Activated CD8-positive, alpha-beta memory T cell treated with anti-CD3 and anti-CD28 coated beads, Interleukin-2, amount 50 U/mL, for 4 hours (primary cell): ENCODE measurements at places on chromosomes 2 and 18.

GRCh38 chr2:38467768-38468455, 90.8 kb upstream of the ATL2 start:
- no peak for DNase-seq

GRCh38 chr2:215332872-215333595, 21.2 kb downstream of the ATIC start:
- DNase-seq = no peak

DNA sequence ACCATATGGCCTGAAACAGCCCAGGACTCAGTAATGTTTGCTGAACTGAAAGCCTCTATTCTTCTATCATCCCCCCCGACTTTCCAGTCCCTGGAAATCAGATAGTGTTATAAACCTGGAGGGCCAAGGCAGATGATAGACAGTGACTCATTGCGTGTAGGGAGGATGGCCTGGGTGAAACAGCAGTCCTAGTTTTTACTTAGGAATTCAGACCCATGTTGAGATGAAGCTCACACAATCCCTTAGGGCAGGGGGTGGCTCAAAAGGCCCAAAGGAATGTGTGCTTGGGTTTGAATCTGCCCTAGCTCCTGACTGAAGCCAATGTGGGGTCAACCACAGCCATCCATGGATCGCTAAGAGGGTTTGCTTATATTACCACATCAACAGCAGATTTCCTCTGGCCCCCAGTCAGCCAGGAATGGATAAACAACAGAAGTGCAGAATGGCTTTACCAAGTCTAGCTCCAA, 43.9 kb upstream of the STPG4 start:
- no peak for DNase-seq

DNA sequence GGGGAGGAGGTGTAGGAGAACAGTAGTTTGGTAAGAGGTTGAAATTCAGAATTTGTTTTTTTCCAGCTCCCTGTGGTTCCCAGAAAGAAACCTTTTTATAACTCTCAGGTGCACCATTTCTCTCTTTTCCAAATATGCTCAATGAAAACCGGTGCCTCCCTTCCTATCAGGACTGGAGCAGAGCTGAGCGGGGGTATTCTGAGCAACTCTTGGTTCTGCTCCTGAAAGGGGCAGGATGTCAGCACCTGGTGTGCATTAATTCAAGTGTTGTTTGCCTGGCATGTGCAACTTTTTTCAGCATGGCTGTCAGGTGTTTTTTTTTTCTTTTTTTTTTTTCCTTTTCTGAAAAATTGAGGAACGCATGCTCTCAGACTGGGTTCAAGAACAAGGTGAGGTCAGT, 74.1 kb downstream of the MAPK4 start:
- DNase-seq = no peak

- no peak for DNase-seq
Measured at GRCh38 chr2:199458806-199459285, 1.1 kb upstream of the SATB2 start.

- DNase-seq = no peak
Measured at GRCh38 chr2:128601298-128602037, 282.8 kb upstream of the HS6ST1 start.

GRCh38 chr18:79949697-79950487, 1.6 kb downstream of the SLC66A2 start:
- DNase-seq = no peak

- DNase-seq = no peak
Measured at GRCh38 chr2:239113615-239114014, 265.7 kb downstream of the TWIST2 start.

DNA sequence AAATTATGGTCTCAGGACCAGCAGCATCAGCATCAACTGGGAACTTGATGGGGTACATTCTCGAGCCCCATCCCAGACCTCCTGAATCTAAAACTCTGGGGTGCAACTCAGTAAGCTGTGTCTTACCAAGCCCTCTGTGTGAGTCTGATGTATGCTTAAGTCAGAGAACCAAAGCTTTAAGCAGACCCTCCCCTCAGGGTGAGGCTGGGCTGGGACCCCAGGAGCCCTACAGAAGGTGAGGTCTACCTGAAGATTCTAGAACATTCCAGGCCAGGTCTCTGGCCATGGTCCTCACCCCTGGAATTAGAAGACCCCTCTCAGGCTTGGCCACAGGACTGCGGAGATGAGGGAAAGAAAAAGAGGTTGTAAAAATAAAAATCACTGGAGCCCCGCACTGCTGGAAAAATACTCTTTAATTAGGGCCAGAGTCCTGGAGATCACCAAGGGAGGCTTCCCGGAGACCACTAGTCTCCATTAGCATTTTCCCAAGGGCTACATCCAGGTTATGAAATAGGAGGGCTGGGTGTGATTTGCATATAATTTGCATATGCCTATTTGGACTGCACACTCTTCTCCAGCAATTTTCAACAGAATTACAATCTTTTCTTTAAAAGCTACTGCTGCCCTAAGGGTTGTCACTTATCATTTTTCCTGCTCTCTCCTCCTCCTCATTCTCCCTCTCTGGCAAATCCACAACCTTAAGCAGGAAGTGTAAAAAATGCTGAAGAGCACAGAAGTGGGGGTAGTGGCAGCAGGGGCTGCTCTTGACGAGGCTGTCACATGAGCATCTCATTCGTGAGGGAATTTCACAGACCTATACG, 100.2 kb downstream of the ZBTB7C start:
- DNase-seq = no peak

DNA sequence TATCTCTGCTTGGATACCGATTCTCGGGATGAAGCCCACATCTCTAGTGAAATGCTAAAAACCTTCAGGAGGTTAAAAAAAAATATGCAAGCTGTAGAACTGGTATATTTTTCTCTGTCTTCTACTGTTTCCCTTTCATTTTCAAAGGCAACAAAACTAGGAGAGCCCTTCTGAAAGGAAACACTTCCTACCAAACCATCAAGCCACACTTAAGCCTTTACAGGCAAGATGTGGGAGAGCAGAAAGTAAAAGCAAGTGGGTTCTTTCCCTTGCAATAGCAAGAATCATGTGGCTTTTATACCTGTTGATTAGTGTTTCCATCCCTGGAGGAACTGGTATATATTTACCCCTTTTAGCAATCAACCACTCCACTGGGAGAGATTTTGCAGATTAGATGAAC, 147.9 kb upstream of the ACAA2 start:
- DNase-seq = no peak

GRCh38 chr18:6579486-6579885, 150.0 kb upstream of the ARHGAP28 start:
- DNase-seq = no peak

DNA sequence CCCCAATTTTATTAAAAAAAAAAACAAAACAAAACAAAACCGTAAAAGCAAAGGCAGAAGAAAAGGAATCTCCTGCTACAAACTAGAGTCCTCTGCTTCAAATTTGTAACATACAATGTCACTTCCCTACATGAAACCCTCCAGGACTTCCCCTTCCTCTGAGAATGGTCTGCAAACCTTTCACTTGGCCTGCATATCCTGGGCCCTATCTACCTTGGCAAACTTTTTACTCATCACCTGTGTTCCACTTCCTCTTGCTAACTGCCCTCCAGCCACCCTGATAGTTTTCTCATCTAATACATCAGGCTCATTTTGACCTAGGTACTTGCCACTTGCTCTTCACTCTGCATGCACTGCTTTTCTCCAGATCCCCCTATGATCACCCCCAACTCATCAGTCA, 255.5 kb downstream of the ETAA1 start:
- DNase-seq = no peak

GRCh38 chr2:220078439-220078838, 451.0 kb downstream of the SLC4A3 start:
- no peak for DNase-seq

GRCh38 chr18:53534203-53534602, 690.3 kb downstream of the MBD2 start:
- DNase-seq = no peak

GRCh38 chr18:8794934-8795280, 89.6 kb downstream of the MTCL1 start:
- no peak for DNase-seq

- DNase-seq = no peak
Measured at GRCh38 chr2:54758951-54759350, 35.5 kb downstream of the EML6 start.

GRCh38 chr2:18900691-18901141, 311.3 kb upstream of the NT5C1B start:
- DNase-seq = no peak

DNA sequence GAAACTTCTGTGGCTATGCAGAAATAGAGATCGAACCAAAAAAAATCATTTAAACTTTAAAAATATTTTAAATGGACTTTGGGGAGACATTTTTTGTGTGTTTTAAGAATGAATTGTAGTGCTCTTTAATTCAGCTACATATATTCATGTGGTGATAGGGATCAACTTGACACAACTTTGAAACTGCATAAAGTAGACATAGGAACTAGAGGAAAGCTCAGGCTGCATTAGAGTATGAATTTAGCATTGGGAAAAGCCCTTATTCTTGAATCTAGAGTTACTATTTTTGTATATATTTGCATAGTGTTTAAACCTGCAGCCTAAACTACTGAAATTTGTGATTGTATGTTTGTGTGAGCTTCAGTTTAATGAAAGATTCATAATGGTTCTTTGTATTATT, 78.3 kb downstream of the SLC39A10 start:
- no peak for DNase-seq

- DNase-seq = no peak
Measured at GRCh38 chr18:9055185-9055584, 47.3 kb upstream of the NDUFV2 start.

DNA sequence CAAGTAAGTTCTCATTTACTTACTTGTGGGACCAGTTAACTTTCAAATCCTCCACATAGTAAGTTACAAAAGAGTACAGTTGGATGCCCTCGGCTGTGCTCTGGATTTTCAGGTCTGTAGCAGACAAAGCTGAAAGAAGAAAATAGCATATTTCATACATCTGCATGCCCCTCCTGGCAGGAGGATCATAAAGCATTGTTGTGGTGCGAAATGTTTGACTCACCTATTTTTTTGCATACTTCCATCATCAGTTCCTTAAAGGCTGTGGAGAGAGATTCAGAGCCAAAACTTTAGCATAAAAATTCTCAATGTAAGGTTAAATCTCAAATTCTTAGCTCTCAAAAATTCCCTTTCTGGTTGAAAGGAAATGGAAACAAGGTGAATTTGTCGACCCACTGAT, 70.8 kb upstream of the LPIN2 start:
- no peak for DNase-seq

DNA sequence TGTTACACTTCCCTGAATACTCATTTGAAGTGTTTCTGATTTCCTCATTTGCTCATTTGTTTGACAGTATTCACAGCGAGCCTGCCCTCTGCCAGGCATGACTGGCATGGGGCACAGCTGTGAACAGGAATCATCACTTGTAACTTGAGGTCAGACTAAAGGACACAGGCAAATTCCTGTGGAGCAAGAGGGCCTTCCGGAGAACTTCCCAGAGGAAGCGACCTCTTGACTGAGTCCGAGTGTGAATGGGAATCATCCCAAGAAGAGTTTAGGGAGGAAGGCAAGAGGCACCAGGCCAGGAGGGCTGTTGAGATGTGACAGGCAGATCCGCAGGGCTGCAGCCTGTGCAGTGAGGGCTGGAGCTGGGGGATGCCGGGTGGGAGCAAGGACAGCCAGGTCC, 45.4 kb downstream of the LIMS1 start:
- no peak for DNase-seq

GRCh38 chr2:186347472-186347871, 138.6 kb upstream of the ZC3H15 start:
- DNase-seq = no peak

GRCh38 chr2:239368906-239369552, 31.8 kb downstream of the HDAC4 start:
- DNase-seq = no peak

GRCh38 chr2:71589763-71590162, 136.4 kb downstream of the DYSF start:
- DNase-seq = no peak

DNA sequence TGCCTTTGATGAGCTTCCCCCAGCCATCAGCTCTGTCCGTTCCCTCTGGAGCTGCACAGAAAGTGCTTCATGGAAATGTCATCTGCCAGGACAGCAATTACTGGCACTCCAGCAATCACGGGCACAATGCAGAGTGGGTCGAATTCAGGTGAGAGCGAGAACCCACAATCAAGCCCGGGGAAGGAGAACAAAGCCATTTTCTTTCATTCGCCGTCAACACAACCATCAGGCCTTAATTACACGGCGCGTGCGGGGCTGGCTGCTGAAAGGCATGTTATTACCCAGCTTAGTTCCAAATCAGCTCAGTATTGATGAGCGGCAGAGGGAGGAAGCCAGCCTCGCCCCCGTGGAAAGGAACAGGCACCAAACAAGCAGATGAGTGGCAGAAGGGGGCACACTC, 143.9 kb downstream of the MYT1L start:
- no peak for DNase-seq

- DNase-seq = no peak
Measured at GRCh38 chr2:181672255-181673008, 7.9 kb downstream of the NEUROD1 start.

- no peak for DNase-seq
Measured at GRCh38 chr18:48915626-48916425, 34.9 kb downstream of the SMAD7 start.

DNA sequence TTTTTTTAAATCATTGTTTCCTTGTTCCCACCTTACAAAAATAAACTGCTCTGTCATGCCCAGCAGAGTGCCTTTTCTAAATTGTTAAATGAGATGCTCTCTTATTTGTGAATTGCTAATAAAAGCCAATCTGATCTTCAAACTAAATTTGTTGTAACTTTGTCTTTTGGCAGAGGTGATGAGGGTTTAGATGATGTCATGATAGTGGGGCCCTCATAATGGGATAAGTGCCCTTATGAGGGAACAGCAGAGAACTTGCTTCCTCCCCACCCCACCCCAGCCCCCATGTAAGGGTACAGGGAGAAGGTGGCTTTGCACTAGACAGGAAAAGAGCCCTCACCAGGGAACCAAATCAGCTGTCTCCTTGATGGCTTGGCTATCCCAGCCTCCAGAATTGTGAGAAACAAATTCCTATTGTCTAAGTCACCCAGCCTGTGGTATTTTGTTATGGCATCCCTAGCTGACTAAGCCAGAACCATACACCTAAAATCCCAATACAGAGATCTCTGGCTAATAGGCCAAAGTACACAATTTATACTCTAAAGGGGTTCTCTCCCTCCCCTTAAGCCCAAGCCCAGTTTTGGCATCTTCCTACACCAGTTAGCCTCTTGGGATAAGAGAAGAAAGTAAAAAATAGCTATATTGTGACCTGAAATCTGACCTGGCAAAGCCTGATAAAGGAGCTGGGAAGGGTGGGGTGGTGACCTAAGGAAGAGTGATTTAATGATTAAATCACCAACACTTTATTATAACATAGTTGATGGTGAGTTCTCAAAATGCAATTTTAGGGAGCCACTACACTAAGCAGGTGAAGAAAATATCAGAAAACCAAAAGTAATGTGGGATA, 40.3 kb upstream of the HNRNPA3 start:
- DNase-seq = no peak

GRCh38 chr2:101879466-101879865, 112.3 kb upstream of the IL1R2 start:
- no peak for DNase-seq

GRCh38 chr2:190301032-190301431, 18.6 kb downstream of the HIBCH start:
- DNase-seq = no peak

GRCh38 chr2:165115258-165115657, 88.6 kb downstream of the SCN3A start:
- DNase-seq = no peak

GRCh38 chr18:32732165-32732564, 40.7 kb downstream of the KLHL14 start:
- no peak for DNase-seq

GRCh38 chr2:162318328-162319180, at the start of gene IFIH1:
IFIH1 (minus strand) TSS chr2:162318684; CDS start chr2:162318307, 377 bp downstream.
- peak; percentile 67 for DNase-seq

- no peak for DNase-seq
Measured at GRCh38 chr2:127655209-127656073, 9.5 kb downstream of the GPR17 start.

GRCh38 chr2:240775905-240776304, 44.1 kb downstream of the KIF1A start:
- no peak for DNase-seq
